ENCODE measurements at places on chromosomes 3 and 15. TPM values are rescaled to one million over a fixed set of nuclear protein-coding genes. Genes with fewer than 3 reads are reported as not detected.
A peak's percentile ranks its signal among the peaks of the same experiment; 100 is the strongest.

- no peak for DNase-seq
Measured at GRCh38 chr15:59051873-59052861, 52.8 kb upstream of the CCNB2 start.

The BNIP2 gene
- 38.9 TPM for polyA plus RNA-seq

The CASR gene
- polyA plus RNA-seq: not detected

The CCDC14 gene
- polyA plus RNA-seq: 122 TPM

GRCh38 chr3:106277731-106278130, 408.9 kb upstream of the CBLB start:
- no peak for DNase-seq

DNA sequence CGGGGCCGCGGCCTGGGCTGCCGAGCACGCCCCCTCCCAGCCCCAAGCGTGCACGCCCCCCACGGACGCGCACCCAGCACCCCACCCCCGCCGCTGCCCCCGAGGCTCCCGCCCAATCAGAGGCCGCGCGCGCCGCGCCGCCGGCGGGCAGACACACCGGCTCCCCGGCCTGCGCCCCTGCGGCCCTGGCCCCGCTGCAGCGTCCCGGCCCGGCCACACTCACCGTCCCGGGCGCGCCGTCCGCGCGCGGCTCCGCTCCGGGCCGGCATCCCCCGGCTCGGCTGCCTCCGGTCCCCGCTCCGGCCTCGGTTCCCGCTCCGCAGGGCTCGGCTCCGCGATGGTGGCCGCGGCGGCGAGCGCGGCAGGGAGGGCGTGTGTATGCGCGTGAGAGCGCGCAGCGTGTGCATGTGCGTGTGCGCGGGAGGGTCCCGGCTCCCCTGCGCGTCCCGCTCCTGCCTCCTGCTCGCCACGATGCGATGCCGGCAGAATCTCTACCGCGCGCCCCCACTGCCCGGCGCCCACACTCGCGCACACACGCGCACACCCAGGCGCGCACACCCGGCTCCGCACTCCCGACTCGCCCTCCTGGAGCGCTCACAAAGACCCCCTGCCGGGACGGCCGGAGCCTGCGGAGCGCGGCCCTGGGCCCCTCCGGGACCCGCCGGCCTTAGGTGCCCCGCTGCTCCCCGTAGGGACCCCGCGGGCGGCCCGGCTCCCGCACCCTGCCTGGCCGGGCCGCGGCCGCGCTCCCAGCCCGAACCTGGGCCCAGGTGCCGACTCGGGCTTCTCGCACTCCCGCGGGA, 186.5 kb upstream of the LINGO1 start:
- DNase-seq: no peak

- DNase-seq: no peak
Measured at GRCh38 chr3:32095431-32095830, 11.0 kb upstream of the GPD1L start.

The SLC2A2 gene
- polyA plus RNA-seq: not detected

The MBD4 gene
- 17.5 TPM for polyA plus RNA-seq

DNA sequence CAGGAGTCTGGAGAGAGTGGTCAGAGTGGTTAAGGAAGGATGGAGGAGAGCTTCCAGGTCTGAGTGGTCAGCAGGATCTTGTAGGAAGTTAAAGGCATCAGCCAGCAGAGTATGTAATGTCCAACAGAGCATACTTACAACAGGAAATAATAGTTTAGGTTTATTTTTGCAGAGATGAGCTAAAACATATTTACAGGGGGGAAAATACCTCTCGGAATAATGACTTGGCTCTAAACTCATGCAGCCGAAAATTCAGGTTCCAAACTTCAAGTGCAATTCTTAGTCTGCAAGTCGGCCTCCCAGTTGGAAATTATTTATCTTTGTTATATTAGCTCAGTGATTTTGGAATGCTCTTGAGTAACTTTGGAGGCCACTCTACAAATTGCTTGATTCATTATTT, 385.0 kb upstream of the C2CD4B start:
- no peak for DNase-seq

DNA sequence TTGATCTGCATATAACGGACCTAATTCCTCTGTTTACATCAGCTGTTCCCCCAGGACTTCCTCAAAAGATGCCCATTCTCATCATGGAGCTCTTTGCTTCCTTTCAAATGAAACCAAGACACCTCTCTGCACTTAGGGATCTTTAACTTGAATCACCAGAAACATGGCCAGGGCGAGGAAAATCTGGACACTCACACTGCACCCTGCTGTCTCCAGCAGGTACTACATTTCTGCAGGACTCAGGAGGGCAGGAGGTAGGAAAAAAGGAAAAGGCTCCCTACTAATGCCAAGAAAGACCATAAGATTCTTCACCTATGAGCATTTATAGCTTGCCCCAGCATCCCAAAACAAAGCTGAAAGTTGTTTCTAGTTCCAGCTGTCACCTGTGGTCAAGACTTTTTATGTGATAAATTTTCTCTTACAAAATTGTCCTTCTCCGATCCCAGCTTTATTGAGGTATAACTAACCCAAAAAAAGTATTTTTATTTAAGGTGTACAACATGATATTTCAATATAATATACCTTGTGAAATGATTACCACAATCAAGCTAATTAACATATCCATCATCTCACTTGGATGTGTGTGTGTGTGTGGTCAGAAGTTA, 87.3 kb upstream of the C15orf61 start:
- DNase-seq: no peak

DNA sequence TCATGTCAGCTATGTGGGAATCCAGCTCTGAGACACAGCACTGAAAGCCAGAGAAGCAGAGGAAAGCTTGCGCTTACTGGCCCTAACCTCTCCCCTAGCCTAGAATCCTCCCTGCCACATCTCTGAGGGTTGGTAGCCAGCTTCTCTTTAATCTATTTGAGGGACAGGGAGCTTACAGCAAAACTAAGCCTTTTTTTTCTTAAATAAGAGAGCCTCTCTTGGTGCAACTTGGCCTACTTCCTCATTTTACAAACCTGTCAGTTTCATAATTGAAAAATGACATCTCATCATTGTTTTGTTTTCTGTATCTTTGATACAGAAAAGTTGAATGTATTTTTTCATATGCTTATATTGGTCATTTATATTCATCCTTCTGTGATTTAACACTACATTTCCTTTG, 193.9 kb downstream of the ZNF621 start:
- no peak for DNase-seq

- no peak for DNase-seq
Measured at GRCh38 chr15:90812171-90812957, 56.0 kb upstream of the FURIN start.

GRCh38 chr15:80418892-80419537, 14.8 kb downstream of the ARNT2 start:
- no peak for DNase-seq

The GOLGA8T gene
- polyA plus RNA-seq: not detected

DNA sequence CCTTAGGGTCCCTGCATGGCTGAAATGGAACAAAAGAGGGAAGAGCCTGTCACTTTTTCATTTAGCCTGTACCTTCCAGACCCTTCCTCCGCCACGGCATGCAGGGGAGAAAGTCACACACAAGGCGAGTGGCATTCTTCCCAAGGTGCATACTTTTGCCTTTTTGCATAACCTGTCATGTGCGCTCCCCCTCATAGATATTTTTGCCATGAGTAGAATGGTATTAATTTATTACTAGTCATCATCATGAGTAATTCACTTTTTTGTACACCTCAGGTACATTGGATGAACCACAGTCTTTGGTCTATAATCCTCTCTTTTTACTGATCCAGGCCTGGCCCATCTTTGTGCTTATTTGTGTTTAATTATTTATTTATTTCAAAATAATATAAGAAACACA, 8.9 kb upstream of the BUB1B start:
- no peak for DNase-seq

The CDC25A gene
- 2.7 TPM for polyA plus RNA-seq

The SLC22A13 gene
- 0.13 TPM for polyA plus RNA-seq

GRCh38 chr15:52787123-52787503, 3.0 kb downstream of the ONECUT1 start:
- DNase-seq: no peak

The SLC9C1 gene
- not detected for polyA plus RNA-seq

GRCh38 chr3:60309539-60310268, 941.5 kb downstream of the FHIT start:
- no peak for DNase-seq

The GNAT1 gene
- not detected for polyA plus RNA-seq

The ADGRG7 gene
- polyA plus RNA-seq: not detected

The MUSTN1 gene
- polyA plus RNA-seq: not detected

DNA sequence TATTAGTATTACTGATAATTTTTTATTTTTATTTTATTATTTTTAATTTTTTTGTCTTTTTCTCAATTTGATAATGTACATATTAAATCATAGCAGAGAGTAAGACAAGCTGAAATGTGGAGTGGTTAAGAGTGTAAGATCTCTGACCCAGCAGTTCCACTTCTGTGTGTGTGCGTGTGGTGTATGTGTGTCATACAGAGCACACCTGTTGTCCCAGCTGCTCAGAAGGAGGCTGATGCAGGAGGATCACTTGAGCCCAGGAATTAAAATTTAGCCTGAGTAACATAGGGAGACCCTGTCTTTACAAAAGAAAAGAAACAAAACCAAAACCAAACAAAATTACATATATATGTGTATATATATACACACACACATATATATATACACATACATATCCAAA, 1.4 kb upstream of the CIDEC start:
- DNase-seq: no peak

DNA sequence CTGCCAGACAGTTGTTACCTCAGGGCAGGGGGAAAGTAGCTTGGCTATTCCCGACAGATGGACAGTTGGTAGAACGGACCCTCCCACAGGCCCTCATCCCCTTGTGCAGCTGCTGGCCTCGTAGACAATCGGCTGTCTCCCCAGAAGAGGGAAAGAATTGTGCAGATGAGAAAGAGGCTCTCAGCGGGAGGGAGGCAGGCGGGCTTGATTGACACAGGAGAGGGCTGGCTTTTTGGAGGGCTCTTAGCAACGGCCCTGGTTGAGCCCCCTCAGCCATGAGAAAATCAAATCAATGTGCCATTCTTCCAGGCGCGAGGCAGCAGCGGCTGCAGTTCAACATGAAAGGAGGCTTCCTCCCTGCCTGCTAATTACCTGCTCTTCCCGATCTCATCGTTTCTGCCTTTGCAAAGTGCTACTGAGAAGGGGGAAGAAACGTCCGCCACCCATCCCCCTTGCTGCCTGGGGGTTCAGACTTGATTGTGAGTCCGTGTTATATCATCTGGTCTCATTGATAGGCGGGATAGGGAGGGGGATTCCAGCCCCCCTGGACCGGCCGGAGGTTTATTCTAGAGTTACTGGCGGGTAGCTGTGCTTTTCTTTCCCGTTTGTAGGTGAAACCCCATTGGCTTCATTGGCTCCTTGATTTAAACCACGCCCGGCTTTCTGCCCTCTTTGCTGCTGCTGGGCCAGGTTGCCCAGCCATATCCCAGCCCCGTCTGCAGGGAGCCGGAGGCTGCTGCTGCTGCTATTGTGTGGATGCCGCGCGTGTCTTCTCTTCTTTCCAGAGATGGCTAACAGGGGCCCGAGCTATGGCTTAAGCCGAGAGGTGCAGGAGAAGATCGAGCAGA, at the start of gene TAGLN3:
TSS of gene TAGLN3 (plus strand) at position 287 of the 848 bp plus-strand sequence. CDS start at position 788, 501 bp downstream.
- DNase-seq: no peak

The CSTA gene
- 0.70 TPM for polyA plus RNA-seq

DNA sequence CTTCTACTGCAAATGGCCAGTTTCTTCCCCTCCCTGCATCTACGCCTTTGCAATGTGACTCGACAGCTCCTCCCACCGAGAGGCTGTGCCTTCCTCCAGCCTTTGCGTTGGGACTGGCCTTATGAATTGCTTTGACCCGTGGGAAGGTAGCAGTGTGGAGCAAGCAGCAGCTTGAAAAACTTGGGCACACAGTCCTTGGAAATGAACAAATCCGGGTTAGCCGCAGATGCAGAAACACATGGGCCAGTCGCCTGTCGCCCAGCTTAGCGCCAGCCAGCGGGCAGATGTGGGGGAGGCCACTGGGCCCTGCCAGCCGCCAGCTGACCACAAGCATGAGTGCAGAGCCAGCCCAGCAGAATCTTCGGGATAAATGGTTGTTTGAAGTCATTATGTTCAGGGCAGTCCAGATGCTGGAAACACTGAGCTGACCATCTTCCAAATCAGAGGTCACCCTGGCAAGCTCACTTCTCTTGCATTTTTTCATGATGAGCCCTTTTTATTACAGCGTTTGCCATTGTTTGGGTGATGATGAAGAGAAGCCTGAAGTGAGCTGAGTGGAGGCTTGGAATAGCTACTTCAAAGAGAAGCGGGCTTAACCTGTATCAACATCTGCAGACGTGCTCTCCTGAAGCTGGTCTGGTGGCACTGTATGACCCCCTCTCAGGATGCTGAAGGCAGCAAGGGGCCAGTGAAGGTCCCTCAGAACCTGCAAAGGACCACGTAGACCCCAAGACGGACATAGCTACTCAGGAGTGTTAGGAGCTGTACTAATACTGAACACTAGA, 9.8 kb downstream of the SELENOS start:
- peak; percentile 69 for DNase-seq

- DNase-seq: no peak
Measured at GRCh38 chr3:33751336-33751735, 33.3 kb upstream of the CLASP2 start.

The CFAP161 gene
- not detected for polyA plus RNA-seq
